CD4-positive, alpha-beta T cell treated with Interferon alpha-2 for 1 hour (primary cell): ENCODE measurements at places on chromosomes 3 and 15.

GRCh38 chr15:29672923-29673809, 149.1 kb downstream of the TJP1 start:
- DNase-seq = no peak

DNA sequence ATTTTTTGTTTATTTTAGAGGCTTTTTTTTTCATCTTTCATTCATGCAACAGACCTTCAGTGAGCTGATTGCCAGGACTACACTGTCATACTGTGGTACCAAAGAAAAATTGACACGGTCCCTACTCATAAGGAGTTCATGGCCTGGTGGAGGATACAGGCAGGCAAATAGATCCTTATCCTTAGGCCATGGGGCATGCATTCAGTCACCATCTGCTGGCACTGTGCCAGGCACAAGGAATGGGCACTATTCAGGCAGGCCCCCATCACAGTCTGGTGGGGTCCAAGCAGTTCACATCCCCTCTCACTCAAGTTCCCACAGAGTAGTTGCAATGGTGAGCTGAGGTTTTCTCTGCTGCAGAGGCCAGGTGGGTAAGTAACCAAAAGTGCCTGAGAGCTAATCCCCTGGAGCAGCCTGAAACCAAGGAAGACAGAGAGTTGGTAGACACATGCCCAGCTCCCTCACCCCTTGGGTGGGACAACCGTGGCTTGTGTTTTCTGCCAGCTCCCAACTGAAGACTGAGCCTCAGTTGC, 17.3 kb downstream of the CISH start:
- no peak for DNase-seq

- no peak for DNase-seq
These were observed 24.7 kb downstream of the GPR171 start for GRCh38 chr3:151178208-151178845.

DNA sequence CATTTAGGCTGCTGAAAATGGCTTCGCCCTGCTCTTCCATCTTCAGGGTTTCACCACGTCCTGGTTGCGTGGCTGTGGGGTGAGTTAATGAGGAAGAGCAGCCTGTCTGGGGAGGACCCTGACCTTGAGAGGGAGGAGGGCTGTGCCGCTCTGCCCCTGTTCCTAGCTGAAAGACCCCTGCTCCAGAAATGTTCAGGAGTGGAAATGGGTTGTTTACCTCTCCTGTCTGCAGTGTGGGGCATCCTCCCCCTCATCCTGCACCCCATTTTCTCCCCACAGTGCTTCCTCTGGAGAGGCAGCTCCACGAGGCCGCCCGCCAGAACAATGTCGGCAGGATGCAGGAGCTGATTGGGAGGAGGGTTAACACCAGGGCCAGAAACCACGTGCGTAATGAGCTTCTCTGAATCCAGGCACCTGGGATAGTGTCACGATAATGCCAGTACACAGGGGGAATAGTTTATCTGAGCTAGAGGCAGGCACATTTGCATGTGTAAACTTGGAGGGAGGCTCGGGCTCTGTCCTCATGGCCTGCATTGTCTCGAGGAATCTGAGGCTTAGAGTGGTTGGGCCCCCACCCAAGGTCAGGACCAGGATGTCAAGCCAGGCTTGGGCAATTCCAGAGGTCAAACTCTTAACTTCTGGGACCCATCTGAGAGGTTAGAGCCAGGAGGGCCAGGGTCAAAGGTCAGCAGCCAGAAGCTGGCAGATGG, 4.0 kb downstream of the ANKDD1A start:
- DNase-seq = no peak

GRCh38 chr15:67009576-67010569, 55.5 kb upstream of the SMAD3 start:
- DNase-seq = no peak

DNA sequence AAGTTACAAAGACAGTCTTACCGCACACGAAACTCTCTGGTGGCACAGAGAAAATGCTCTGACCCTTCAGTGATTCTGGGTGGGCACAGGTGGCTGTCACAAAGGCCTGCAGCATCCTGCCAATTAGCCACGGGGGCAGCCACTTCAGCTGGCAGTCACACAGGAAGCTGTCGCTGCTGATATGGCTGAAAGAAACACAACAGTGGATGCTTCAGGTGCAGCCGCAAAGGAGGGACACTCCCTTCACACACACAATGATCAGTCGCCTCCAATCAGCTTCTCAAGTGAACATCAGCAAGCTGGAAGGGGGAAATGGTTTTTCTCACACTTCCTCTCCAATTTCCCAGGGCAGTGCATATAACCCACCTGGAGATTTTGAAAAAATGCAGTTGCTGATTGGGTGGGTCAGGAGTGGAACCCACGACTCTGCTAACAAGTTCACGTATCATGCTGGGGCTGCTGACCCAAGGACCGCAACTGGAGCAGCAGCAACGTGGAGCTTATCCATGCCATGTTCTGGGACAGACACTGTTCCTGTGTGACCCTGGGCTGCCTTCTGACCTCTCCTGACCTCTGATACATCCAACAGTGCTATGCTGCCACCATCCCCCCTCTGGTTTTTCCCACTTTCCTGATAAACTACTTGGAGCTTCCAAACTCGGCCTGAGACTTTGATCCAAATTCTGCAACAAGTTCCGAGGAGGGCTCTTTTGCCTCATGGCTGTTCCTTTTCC, 106.6 kb downstream of the LRIG1 start:
- DNase-seq = peak; percentile 68

DNA sequence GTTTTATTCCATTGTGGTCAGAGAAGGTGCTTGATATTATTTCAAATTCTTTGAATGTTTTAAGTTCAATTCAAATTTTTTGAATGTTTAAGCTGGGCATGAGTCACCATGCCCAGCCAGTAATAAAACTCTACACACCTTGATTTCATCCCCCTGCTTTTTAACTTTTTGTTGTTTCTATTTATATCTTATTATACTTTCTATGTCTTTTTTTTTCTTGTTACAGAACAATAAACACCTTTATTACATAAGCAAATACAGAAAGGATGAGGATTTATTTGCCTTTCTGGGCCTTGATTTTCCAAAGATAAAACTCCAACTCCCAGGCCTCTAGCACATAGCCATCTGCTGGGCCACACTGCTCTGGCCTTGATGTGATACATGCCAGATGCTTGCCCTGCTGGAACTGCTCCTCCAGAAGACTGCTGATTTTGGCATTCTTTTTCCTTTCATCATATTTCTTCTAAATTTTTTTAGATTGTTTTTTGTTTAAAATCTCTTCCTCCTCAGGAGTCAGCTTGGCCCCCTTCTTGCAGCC, 14.0 kb downstream of the DNAH12 start:
- no peak for DNase-seq

GRCh38 chr3:73453666-73454065, 171.1 kb downstream of the PDZRN3 start:
- DNase-seq = no peak

- no peak for DNase-seq
These were observed 6.1 kb upstream of the CHST14 start for GRCh38 chr15:40464595-40465185.

DNA sequence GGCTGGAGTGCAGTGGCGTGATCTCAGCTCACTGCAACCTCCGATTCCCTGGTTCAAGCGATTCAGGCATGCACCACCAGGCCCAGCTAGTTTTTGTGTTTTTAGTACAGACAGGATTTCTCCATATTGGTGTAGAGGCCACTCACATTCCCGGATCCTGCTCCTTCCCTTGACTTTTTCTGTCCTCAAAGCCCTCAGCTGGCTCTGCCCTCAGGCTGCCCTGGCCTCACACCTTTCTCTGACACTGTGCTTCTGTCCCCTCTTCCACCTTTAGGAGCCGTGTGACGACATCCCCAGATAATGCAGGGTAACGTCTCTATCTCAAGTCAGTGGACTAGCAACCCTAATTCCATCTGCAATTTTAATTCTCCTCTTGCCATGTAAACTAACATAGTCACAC, 8.6 kb upstream of the CYFIP1 start:
- no peak for DNase-seq

DNA sequence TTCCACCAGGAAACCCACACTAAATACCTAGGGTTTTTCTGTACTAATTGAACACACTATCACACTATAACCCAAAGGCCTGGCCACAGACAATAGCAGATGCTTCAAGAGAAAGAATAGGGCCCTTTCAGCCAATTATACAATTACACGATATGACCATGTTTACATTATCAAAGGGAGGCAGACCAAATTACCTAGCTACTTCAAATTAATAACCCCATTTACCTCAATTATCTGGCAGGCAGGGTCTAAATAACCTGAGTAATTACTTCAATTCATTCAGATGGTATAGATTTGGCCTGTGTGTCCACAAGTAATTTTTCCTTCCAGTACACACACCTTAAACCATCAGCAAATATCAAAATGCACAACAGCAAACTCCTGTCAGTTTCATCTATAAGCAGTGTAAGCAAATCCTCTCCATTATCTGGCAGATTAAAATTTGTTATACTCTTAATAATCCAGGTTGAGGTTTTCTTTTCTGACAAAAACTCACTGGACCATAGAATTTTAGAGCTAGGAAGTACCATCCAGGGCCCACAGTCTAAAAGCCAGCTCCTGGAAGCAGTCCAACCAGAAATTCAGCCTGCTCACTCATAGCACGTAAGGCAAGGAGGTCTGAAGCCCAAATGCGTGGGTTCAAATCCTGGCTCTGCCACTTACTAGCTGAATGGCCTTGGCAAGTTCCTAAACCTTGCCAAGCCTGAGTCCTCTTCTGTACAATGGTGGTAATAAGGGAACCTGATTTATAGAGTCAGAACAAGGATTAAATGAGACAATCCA, 51.8 kb downstream of the RFTN1 start:
- DNase-seq = no peak

GRCh38 chr3:108527817-108528216, 17.4 kb upstream of the MYH15 start:
- no peak for DNase-seq
